MCF 10A (cell line): ENCODE measurements at places on chromosomes 3 and 15. TPM values are rescaled to one million over a fixed set of nuclear protein-coding genes. Genes with fewer than 3 reads are reported as not detected.

C3orf70 gene
- not detected in 2 replicates for total RNA-seq

MYZAP gene
- total RNA-seq, result 0.96 and 1.3 TPM in 2 replicates

DAG1 gene
- total RNA-seq, result 40.3 and 49.9 TPM in 2 replicates

NMB gene
- total RNA-seq, result 5.1 and 7.1 TPM in 2 replicates

DNASE1L3 gene
- total RNA-seq, result not detected in 2 replicates

NDN gene
- not detected in 2 replicates for total RNA-seq

NRG4 gene
- not detected in 2 replicates for total RNA-seq

IGSF10 gene
- not detected in 2 replicates for total RNA-seq

RLBP1 gene
- not detected in 2 replicates for total RNA-seq

PGBD4 gene
- 2.4 and 2.6 TPM in 2 replicates for total RNA-seq

HDAC11 gene
- 8.7 and 9.3 TPM in 2 replicates for total RNA-seq

DNA sequence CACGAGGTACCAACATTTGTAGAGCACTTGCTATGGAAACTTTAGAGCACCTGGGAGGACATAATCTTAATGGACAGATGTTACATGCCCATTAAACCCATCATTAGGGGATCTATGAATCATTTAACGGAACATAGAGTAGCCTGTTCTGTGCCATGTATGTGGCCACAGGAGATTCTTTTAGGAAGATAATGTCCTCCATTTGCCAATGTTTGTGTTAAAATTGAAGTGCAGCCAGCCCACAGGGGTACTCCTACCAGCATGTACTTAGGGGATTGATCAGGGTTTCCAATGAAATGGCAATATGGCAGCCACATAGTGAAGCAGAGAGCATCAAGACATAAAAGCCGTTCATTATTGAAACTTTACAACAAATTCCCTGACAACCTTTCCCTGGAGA is 70.7 kb downstream of the TNIK start:
- no peaks in the 10 kb centered on the region for H3K27me3 ChIP-seq
- H3K36me3 ChIP-seq, result no peaks in the 10 kb centered on the region
- H3K4me3 ChIP-seq, result no peak overlapping the region

DNA sequence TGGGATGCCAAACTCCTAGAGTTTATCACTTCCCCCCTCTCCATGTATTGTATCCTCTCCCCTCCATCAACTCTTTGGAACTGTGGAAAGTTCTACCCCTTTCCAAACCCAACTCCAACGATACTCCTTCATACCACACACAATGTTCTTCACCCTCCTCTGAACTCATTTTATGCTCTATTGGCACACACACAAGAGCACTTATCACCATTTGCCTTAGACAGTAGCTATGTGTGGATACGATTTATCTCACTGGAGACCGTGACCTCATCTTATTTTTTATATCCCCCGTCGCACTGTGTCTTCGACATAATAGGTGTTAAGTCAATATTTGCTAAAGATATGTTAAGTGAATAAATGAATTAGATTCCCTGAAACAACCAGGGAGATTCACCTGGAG is 316.5 kb upstream of the PROK2 start:
- peaks cover 52% of the 10 kb centered on the region for H3K27me3 ChIP-seq
- H3K27ac ChIP-seq, result no peak overlapping the region
- no peaks in the 10 kb centered on the region for H3K36me3 ChIP-seq
- H3K4me3 ChIP-seq, result no peak overlapping the region
- DNase-seq, result no peak
- H3K4me1 ChIP-seq, result peaks cover 5% of the 10 kb centered on the region

- no peak overlapping the region for H3K4me3 ChIP-seq
- DNase-seq, result no peak
- H3K36me3 ChIP-seq, result no peaks in the 10 kb centered on the region
- H3K27me3 ChIP-seq, result no peaks in the 10 kb centered on the region
- H3K27ac ChIP-seq, result no peak overlapping the region
Measured at GRCh38 chr3:83002869-83003445, 1241.5 kb upstream of the GBE1 start.

DNA sequence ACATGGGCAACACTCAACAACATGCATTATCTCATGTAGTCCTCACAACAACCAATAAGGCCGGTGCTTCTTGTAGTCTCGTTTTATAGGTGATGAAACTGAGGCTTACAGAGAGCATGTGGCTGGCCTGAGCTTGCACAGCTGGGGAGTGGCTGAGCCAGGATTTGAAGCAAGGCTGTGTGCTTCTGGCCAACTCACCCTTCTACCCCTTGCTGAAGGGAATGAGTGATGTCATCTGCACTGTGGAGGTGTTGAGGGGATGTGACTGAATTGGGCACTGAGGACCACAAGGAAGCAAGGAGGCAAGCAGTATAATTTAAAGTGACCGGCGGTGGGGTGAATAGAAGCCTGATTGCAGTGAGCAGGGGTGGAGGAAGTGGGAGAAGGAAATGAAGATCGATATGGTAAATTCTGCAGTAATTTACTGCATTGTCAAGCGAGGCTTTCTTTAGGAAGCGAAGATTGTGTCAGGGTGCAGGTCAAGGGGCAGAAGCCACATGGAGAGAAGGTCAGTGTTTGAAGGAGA is 62.3 kb downstream of the MINAR1 start:
- H3K4me3 ChIP-seq, result no peak overlapping the region
- peaks cover 13% of the 10 kb centered on the region for H3K27me3 ChIP-seq
- DNase-seq, result no peak
- H3K4me1 ChIP-seq, result no peaks in the 10 kb centered on the region
- no peaks in the 10 kb centered on the region for H3K36me3 ChIP-seq
- no peak overlapping the region for H3K27ac ChIP-seq

- no peak for DNase-seq
Measured at GRCh38 chr3:156770699-156771414, 55.3 kb upstream of the LEKR1 start.

GRCh38 chr15:69679623-69680228 is 227.1 kb downstream of the RPLP1 start:
- H3K4me1 ChIP-seq, result no peaks in the 10 kb centered on the region
- H3K27me3 ChIP-seq, result peaks cover 42% of the 10 kb centered on the region
- no peaks in the 10 kb centered on the region for H3K36me3 ChIP-seq
- no peak overlapping the region for H3K27ac ChIP-seq
- no peak overlapping the region for H3K4me3 ChIP-seq

DNA sequence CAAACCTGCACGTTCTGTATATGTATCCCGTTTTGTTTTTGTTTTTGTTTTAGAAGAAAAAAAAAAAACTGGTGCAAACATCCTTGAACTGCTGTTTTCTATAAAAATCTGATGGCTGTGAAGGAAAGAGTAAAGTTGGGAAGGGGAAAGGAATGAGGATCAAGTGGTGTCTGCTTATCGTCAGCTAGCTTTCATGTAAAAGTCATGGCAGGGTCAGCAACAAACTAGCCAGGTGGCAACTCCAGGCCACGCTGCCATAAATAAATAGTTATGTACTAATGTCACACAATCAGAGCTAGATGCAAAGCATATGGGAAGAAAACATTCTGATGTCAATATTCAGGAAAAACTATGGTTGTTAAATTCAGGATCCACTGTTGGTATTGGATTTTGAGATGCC is 2.3 kb upstream of the CDIN1 start:
- H3K4me1 ChIP-seq, result peaks cover 12% of the 10 kb centered on the region
- H3K36me3 ChIP-seq, result no peaks in the 10 kb centered on the region
- no peaks in the 10 kb centered on the region for H3K27me3 ChIP-seq
- no peak for DNase-seq
- no peak overlapping the region for H3K27ac ChIP-seq

DNA sequence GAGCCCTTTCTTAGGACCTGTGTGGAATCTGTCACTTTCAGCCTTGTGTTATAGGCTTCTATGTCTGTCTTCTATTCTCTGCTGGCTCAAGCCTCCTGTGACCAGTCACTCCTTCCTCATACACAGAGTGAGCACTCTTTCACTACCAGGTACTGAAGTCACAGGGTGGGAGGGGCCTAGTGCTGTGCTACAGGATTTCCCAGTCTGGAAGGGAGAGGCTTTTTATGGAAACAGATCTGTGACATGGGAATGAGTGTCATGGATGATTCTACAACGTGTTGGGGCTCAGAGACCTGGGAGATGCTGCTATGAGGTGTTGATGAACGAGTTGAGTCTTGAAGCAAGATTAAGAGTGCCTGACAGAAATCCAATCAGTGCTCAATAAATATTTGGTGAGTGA is 100.5 kb downstream of the PDCD6IP start:
- no peaks in the 10 kb centered on the region for H3K36me3 ChIP-seq
- no peak overlapping the region for H3K27ac ChIP-seq
- peaks cover 15% of the 10 kb centered on the region for H3K27me3 ChIP-seq
- H3K4me1 ChIP-seq, result no peaks in the 10 kb centered on the region
- no peak overlapping the region for H3K4me3 ChIP-seq

GRCh38 chr15:40830884-40831283 is 2.4 kb upstream of the PPP1R14D start:
- H3K4me1 ChIP-seq, result peaks cover 4% of the 10 kb centered on the region
- no peak overlapping the region for H3K27ac ChIP-seq
- no peak overlapping the region for H3K4me3 ChIP-seq
- no peaks in the 10 kb centered on the region for H3K27me3 ChIP-seq
- H3K36me3 ChIP-seq, result no peaks in the 10 kb centered on the region

GRCh38 chr3:12188681-12189287 is 30.1 kb upstream of the TIMP4 start:
- no peak overlapping the region for H3K4me3 ChIP-seq
- H3K4me1 ChIP-seq, result peaks cover 32% of the 10 kb centered on the region
- no peak for DNase-seq
- no peaks in the 10 kb centered on the region for H3K36me3 ChIP-seq
- H3K27me3 ChIP-seq, result no peaks in the 10 kb centered on the region

DNA sequence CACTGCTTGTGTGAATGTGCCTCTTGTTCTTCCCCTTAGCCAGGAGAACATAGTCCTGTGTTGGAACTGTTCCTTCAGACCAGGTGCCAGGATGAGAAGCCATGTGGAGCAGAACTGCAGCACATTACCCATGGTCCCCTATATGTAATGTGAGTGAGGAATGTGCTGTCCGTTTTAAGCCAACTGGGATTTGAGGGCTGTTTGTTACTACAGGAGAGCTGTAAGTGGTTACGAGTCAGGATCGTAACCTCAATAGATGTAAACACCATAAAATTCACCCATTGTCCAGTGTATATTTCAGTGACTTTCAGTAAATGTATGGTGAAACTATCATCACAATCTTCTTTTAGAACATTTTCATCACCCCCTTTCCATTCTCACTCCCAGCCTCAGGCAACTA is 10.1 kb upstream of the SCAP start:
- no peak overlapping the region for H3K27ac ChIP-seq
- H3K27me3 ChIP-seq, result no peaks in the 10 kb centered on the region

GRCh38 chr3:106943071-106943470 is 434.2 kb upstream of the CCDC54 start:
- H3K27me3 ChIP-seq, result no peaks in the 10 kb centered on the region
- H3K4me1 ChIP-seq, result no peaks in the 10 kb centered on the region
- H3K4me3 ChIP-seq, result no peak overlapping the region
- no peak overlapping the region for H3K27ac ChIP-seq
- peak; percentile 7 for DNase-seq

DNA sequence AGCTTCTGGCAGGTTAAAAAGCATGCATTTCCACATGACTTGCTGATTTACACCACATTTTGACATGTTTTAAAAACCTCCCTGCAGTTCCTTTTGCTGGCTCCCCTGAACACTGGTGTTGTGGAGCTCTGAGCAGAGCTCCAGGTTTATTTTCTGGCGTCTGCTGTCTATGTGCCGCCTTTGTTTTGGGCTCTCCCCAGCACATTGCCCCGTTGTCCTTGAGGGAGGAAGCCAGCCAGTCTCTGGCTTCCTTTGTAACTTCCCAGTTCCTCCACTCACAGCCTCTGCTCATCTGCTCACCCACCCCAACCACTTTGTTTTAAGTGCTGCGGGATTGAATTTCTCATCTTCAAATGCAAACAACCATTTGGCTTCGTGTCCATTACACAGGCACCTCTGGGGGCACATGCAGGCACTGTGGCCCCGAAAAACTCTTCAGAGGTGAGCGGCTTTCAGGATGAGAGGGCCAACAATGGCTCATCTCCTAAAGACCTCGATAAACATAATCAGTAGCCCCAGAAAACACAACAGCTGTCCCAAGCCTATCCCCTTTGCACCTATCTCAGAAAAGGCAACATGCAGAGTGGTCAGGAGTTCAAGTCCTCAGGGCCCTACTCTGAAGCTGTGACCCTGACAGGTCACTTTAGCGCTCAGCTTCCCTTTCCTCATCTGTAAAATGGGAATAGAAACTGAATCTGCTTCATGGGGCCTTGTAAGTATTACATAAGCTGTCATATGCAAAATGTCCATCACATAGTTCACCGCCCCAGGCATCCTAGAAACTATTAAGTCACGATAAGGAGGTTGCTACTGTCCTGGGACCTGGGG is 1.3 kb upstream of the MEF2A start:
- no peak for DNase-seq
- H3K4me3 ChIP-seq, result no peak overlapping the region
- H3K4me1 ChIP-seq, result peaks cover 10% of the 10 kb centered on the region
- no peak overlapping the region for H3K27ac ChIP-seq
- no peaks in the 10 kb centered on the region for H3K27me3 ChIP-seq

GRCh38 chr3:192215-192929 is 4.2 kb upstream of the CHL1 start:
- no peak overlapping the region for H3K4me3 ChIP-seq
- no peaks in the 10 kb centered on the region for H3K27me3 ChIP-seq
- no peaks in the 10 kb centered on the region for H3K4me1 ChIP-seq
- H3K36me3 ChIP-seq, result no peaks in the 10 kb centered on the region
- no peak for DNase-seq
- H3K27ac ChIP-seq, result no peak overlapping the region

DNA sequence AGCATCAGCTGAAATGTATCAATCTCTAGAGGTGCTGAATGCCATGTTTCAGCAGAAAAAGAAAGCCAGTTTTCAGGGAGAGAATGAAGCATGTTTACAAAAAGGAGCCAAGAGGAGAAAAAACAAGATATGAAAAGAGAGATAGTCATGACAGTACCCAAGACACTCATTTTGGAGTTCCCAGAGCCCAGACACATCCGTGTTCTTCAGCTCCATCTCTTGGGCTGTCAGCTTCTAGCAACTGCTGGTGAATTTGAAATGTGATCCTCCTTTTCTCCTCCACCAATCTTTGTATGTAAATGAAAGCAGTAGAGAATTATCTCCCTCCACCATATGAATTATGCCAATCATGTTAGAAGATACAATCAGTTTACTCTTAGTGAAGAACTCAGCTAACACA is 93.0 kb upstream of the SLC25A36 start:
- no peak overlapping the region for H3K27ac ChIP-seq
- H3K4me3 ChIP-seq, result no peak overlapping the region
- H3K4me1 ChIP-seq, result peaks cover 4% of the 10 kb centered on the region
- DNase-seq, result peak; percentile 3
- no peaks in the 10 kb centered on the region for H3K36me3 ChIP-seq

- no peak for DNase-seq
- no peaks in the 10 kb centered on the region for H3K27me3 ChIP-seq
- H3K4me1 ChIP-seq, result peaks cover 27% of the 10 kb centered on the region
Measured at GRCh38 chr15:65028338-65028737, 1.1 kb downstream of the MTFMT start.

GRCh38 chr3:140499114-140499757 is 178.6 kb upstream of the TRIM42 start:
- no peaks in the 10 kb centered on the region for H3K27me3 ChIP-seq
- H3K4me3 ChIP-seq, result no peak overlapping the region
- DNase-seq, result peak; percentile 16
- H3K4me1 ChIP-seq, result peaks cover 5% of the 10 kb centered on the region
- no peaks in the 10 kb centered on the region for H3K36me3 ChIP-seq

- DNase-seq, result peak; percentile 40
- no peak overlapping the region for H3K27ac ChIP-seq
- no peaks in the 10 kb centered on the region for H3K36me3 ChIP-seq
- H3K4me3 ChIP-seq, result no peak overlapping the region
Measured at GRCh38 chr3:110579840-110580550, 491.6 kb upstream of the NECTIN3 start.
